ENCODE measurements at places on chromosomes 12 and 14. TPM values are rescaled to one million over a fixed set of nuclear protein-coding genes. Genes with fewer than 3 reads are reported as not detected.

GRCh38 chr14:54985156-54985555 lies 41.7 kb downstream of the WDHD1 start:
- DNase-seq: no peak
- peaks cover 48% of the 10 kb centered on the region for H3K36me3 ChIP-seq
- no peak overlapping the region for H3K4me3 ChIP-seq
- H3K4me1 ChIP-seq: no peaks in the 10 kb centered on the region

The SLC22A17 gene
- 3.0 TPM for total RNA-seq

DNA sequence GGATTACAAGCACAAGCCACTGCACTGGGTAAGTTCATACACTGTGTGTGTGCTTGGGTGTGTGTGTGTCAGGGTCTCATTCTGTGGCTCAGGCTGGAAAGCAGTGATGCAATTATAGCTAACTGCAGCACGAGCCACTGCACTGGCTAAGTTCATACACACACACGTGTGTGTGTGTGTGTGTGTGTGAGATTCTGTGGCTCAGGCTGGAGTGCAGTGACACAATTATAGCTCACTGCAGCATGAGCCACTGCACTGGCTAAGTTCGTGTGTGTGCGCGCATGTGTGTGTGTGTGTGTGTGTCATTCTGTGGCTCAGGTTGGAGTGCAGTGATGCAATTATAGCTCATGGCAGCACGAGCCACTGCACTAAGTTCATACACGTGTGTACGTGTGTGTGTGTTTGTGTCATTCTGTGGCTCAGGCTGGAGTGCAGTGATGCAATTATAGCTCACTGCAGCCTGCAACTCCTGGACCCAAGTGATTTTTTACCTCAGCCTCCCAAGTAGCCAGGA lies 85.4 kb downstream of the HECTD1 start:
- H3K27me3 ChIP-seq: no peaks in the 10 kb centered on the region
- DNase-seq: no peak
- no peak overlapping the region for H3K27ac ChIP-seq
- peaks cover 29% of the 10 kb centered on the region for H3K4me1 ChIP-seq
- no peak overlapping the region for H3K4me3 ChIP-seq

DNA sequence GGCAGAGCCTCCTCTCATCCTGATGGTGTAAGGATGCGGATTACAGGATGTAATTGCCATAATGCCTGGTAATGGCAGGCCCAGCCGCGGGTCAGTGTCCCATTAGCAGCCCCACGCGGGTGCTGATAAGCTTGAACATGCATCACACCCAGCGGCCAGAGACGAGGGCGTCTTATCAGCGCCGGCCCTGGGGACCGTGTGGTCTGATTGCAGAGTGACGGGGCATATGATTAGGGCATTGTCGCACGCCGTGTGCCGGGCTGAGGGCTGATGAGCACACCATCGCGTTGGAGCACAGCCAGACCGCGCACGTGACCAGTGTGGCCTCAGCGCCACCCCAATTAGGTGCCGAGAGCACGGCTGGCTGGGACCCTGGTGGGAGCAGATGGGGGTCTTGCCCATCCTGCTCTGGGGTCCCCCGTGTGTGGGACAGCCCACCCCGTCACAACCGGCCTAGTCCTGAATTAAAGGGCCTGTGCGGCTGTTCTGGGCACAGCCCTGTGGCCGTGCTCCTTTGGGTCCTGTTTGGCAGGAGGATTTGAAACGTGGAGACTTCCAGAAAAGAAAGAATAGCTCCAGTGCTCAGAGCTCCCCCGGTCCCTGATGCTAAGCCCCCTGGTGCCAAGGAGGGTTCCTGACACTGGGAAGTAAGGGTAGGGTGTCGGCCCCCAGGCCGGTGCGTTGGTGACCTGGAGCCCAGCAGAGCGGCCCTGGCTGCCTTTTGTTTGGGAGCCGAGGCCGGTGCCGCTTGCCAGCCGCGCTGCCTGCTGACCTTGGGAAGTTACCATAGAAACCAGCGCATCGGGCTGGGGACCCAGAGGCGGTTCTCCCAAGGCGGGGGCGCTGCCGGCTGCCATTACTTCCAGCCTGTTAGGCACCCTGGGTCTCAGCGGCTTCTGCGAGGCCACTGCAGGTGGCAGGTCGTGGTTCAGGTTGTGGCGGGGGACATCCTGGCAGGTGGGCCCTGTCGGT lies 20.7 kb downstream of the KIF26A start:
- H3K4me1 ChIP-seq: no peaks in the 10 kb centered on the region
- no peak overlapping the region for H3K27ac ChIP-seq
- no peaks in the 10 kb centered on the region for H3K27me3 ChIP-seq
- H3K36me3 ChIP-seq: no peaks in the 10 kb centered on the region
- no peak for DNase-seq

The RNU4-1 gene
- 672 TPM for total RNA-seq

DNA sequence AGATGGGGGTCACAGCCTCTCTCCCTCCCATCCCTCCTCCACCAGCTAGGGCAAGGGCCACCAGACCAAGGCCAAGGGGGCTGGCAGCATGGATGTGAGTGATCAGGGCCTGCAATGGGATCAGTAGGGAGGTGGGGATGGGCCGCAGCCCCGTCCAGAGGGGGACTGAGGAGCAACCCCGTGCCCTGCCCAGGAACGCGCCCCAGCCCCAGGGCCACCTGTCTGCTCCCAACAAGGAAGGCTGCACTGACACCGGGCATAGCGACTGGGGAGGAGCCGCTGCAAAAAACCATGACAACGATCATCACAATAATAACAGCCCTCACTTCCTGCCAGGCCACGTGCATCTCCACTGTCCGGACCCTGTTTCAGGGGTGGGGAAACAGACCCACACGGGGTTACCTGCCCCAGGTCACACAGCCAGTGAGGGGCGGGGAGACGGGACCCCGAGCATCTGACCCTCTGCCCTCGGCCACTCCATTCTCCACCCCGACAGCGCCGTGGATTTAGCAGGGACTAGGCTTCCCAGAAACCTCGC lies 24.3 kb downstream of the NCOR2 start:
- no peak overlapping the region for H3K4me3 ChIP-seq
- H3K4me1 ChIP-seq: peaks cover 40% of the 10 kb centered on the region
- no peak overlapping the region for H3K27ac ChIP-seq
- H3K36me3 ChIP-seq: peaks cover 3% of the 10 kb centered on the region
- no peaks in the 10 kb centered on the region for H3K27me3 ChIP-seq

The EXOC3L4 gene
- not detected for total RNA-seq

DNA sequence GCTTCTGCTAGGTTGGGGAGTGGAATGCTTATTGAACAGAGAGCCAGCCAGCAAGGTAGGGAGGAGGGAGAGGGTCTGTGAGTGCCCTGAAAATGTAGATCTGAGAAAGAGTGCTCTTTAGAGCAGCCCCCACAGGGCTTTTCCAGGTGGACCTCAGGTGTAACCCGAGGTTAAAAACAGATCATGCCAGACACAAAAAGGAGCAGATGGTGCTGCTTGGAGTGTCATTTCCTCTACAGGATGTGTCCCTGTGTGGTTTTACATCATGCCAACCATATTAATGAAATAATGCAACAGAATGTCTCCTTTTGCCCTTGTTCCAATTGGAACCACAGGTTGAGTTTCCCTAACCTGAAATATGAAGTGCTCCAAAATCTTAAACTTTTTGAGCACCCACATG lies 6.4 kb downstream of the SUSD6 start:
- no peak for DNase-seq
- H3K27me3 ChIP-seq: no peaks in the 10 kb centered on the region
- H3K4me3 ChIP-seq: peak overlapping the region; percentile 5
- H3K27ac ChIP-seq: peak overlapping the region; percentile 98
- peaks cover 95% of the 10 kb centered on the region for H3K4me1 ChIP-seq

The KRT83 gene
- total RNA-seq: not detected

- peaks cover 20% of the 10 kb centered on the region for H3K4me1 ChIP-seq
- H3K4me3 ChIP-seq: no peak overlapping the region
- peak overlapping the region; percentile 46 for H3K27ac ChIP-seq
- peaks cover 3% of the 10 kb centered on the region for H3K27me3 ChIP-seq
- DNase-seq: no peak
Observed at GRCh38 chr14:54785136-54785777, 117.4 kb downstream of the GCH1 start.

The KRT71 gene
- total RNA-seq: not detected

DNA sequence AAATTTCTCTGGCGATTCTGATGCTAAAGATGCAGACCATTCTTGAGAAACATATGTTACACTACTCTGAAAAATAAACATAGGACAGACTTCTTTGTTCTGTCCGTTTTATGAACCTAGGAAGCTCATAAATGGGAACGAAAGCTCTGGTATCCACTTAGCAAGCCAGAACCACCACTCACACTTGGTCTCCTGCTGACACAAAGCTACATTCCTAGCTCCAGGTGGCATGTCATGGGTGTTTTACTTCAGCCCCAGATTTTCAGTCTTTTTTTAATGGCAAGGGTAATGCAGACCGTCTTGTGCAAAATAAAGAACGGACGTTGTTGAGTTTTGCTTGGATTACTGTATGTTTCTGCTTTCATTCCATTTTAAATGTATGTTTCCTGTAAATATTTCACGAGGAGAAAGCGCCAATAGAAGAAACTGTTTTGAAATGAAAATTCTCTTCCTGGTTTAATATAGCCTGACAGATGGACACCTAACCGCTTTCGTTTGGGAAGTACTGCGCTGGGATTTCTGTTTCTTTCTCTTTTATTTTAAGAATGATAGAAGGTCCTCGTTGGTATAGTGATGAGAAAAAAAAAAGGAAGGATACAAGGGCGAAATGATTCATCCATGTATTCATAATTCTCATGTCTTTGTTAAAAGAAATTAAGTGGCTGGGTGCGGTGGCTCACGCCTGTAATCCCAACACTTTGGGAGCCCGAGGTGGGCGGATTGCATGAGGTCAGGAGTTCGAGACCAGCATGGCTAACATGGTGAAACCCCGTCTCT lies 871 bp upstream of the COQ5 start:
- H3K4me3 ChIP-seq: peak overlapping the region; percentile 100
- DNase-seq: no peak
- H3K36me3 ChIP-seq: peaks cover 8% of the 10 kb centered on the region
- peak overlapping the region; percentile 99 for H3K27ac ChIP-seq

The CYP46A1 gene
- total RNA-seq: 0.20 TPM

DNA sequence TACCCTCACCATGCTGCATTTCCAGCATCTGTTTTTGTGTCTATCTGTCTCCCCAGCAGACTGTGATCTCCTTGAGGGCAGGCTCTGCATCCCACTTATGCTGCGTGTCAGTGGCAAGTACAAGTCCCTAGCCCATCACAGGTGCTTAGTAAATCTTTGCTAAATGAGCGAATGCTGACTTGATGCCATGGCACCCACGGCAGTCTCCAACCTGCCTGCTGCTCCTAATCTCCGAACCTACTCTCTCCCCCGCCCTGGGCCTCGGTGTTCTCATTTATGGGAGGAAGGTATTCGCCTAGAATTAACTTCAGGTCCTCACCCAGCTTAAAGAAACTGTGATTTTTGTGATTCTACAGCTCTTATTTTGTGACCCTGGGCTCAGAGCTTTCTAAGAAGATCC lies 109.9 kb downstream of the PRMT8 start:
- H3K4me1 ChIP-seq: no peaks in the 10 kb centered on the region
- H3K27ac ChIP-seq: no peak overlapping the region
- H3K27me3 ChIP-seq: peaks cover 1% of the 10 kb centered on the region
- no peaks in the 10 kb centered on the region for H3K36me3 ChIP-seq

DNA sequence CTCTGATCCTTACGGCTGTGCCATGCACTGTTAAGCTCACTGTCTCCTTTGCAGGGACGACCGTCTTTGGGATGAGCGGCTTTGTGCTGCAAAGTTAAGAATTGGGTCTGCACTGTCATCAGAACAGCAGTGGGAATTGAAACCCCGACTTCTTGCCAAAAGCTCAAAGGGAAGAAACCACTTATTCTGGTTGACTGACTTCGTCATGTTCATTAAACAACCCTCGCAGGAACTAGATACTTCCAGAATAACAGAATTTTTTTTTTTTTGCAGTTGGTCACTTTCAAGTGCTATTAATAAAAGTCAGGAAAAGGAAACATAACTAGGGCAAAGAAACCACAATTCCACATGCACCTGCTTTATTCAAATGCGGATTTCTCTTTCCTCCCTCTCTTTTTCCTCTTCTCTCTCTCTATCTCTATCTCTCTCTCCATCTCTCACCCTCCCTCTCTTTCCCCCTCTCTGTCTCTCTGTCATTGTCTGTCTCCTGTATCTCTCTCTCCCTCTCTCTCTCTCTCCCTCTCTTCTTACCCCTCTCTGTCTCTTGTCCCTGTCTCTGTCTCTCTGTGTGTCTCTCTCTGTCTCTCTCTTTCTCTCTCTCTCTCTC lies 12.3 kb upstream of the GLT1D1 start:
- no peak for DNase-seq
- no peak overlapping the region for H3K27ac ChIP-seq
- no peaks in the 10 kb centered on the region for H3K36me3 ChIP-seq
- peaks cover 13% of the 10 kb centered on the region for H3K27me3 ChIP-seq
- peaks cover 10% of the 10 kb centered on the region for H3K4me1 ChIP-seq

The COA8 gene
- 24.7 TPM for total RNA-seq

- no peak overlapping the region for H3K27ac ChIP-seq
- H3K36me3 ChIP-seq: no peaks in the 10 kb centered on the region
- no peaks in the 10 kb centered on the region for H3K27me3 ChIP-seq
Observed at GRCh38 chr12:26276709-26277108, 81.3 kb downstream of the SSPN start.

The AKAP3 gene
- total RNA-seq: 2.5 TPM

DNA sequence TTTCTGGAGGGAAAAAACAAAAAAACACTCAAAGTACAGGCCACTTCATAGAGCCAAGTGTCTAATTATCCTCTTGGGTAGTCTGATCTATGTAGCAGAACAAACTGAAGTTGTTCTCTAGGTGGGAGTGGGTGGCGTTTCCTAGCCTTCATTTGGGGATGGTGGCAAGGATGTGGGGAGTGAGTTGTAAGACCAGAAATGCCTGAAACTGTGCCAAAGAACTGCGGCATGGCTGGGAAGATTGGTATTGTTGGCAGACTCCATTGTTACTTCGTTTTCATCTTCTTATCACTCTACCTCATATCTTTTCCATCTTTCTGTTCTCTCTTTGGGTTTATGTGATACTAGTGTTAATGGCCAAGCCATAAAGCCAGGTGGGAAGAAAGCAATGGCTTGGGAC lies 177.3 kb upstream of the DDHD1 start:
- H3K27me3 ChIP-seq: no peaks in the 10 kb centered on the region
- no peak overlapping the region for H3K4me3 ChIP-seq
- H3K36me3 ChIP-seq: no peaks in the 10 kb centered on the region
- DNase-seq: no peak
- no peak overlapping the region for H3K27ac ChIP-seq

- DNase-seq: no peak
- H3K36me3 ChIP-seq: no peaks in the 10 kb centered on the region
- H3K4me3 ChIP-seq: no peak overlapping the region
- H3K27me3 ChIP-seq: no peaks in the 10 kb centered on the region
- H3K27ac ChIP-seq: no peak overlapping the region
- H3K4me1 ChIP-seq: peaks cover 21% of the 10 kb centered on the region
Observed at GRCh38 chr12:110636516-110636915, 22.6 kb downstream of the TCTN1 start.

DNA sequence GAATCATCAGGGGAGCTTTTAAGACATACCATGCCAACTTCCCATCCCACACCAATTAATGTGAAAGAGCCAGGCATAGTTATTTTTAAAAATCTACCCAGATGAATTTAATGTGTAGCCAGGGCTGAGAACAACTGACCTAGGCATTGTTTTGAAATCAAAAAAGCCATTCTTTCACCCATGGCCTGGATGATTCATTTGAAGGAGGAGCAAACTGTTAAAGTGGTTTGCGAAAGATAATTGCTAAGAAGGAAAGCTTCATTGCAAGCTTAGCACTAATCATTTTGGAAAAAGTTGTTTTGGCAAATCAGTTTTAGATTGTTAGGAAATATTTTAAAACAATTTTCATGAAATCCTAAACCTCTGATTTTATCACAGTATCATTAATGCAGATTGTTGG lies 2.1 kb upstream of the GTSF1 start:
- H3K36me3 ChIP-seq: no peaks in the 10 kb centered on the region
- H3K27ac ChIP-seq: no peak overlapping the region
- no peak overlapping the region for H3K4me3 ChIP-seq
- no peak for DNase-seq
- H3K27me3 ChIP-seq: peaks cover 31% of the 10 kb centered on the region

The WIF1 gene
- not detected for total RNA-seq
